ENCODE measurements at places on chromosomes 13 and 19.

- DNase-seq = no peak
Measured at GRCh38 chr19:48837687-48838086, 1.4 kb upstream of the HSD17B14 start.

DNA sequence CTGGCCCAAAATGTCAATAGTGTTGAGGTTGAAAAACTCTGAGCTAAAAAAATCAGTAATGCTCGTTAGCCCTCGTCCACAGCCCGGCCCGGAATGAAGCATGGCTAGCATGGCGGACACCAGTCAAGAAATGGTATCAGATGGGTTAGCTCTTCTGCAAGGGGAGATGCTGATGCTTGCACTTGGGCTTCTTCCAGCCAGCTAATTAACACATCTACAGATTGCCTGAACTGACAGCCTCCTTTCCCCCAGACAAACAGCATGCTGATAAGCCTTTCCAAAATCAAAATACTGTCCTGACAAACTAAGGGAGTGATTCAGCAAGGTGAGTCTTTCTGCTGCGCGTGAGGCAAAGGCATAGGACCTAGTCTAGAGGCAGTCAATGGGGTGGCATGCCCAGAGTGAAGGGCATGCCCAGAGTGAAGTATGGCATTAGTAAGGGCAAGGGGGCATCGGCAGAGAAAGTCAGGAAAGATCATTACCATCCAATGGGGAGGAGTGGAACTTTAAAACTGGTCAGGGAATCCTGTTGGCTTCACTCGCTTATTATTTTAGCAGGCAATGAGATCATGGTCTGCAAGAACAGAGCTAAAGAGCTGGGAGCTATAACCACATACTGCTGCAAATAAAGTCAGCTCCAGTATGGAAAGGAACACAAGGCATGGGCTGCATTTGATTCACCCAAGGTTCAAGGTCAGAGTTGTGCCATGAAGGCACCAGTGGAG lies 30.2 kb upstream of the UBE2L5 start:
- no peak for DNase-seq

- no peak for DNase-seq
Measured at GRCh38 chr13:105655046-105655445, 880.4 kb downstream of the EFNB2 start.

- no peak for DNase-seq
Measured at GRCh38 chr19:18985257-18985656, 44.2 kb upstream of the HOMER3 start.

DNA sequence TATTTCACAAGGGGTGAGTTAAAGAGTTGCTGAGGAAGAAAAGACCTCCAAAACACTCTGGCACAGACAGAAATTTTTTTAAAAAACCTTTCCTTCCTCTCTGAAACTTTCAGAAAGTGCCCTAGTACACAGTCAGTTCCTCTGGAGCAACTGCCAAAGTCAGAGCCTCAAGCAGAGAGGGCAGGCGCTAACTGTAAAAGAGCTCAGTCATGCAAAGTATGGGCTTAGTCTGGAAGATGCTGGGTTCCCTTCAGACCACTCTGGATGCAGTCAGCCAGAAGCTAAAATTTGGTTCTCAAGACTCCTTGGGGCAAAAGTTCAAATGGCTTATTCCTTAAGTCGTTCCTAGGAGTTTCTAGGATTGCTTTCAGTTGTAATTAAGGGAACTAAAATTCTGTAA lies 671.6 kb downstream of the PCDH9 start:
- no peak for DNase-seq
